Activated CD4-positive, alpha-beta T cell treated with anti-CD3 and anti-CD28 coated beads, Interleukin-10, Interleukin-2, amounts not matched to agents 100 ng/mL and 50 ng/mL, durations not matched to agents 16 hours and 8 hours (primary cell): ENCODE measurements at places on chromosomes 5 and 9.

- DNase-seq = no peak
These were observed 291.3 kb downstream of the ADGRV1 start for GRCh38 chr5:90849939-90850338.

DNA sequence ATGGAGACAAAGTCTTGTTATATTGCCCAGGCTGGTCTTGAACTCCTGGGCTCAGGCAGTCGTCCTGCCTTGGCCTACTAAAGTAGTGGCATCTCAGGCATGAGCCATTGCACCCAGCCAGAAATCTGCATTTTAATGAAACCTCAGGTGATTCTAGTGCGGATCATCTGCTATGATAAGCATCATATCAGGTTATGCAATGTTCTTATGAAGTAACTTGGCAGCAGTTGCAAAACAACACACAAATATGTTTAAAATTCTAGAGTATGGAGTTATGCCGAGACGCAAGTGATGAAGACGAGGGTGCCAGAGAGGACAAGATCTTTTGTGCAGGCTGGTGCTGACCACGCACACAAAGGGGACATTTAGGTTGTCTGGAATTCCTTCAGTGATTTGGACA is 153.2 kb upstream of the MEF2C start:
- no peak for DNase-seq

GRCh38 chr5:64514612-64515011 is 8.8 kb downstream of the RGS7BP start:
- no peak for DNase-seq

DNA sequence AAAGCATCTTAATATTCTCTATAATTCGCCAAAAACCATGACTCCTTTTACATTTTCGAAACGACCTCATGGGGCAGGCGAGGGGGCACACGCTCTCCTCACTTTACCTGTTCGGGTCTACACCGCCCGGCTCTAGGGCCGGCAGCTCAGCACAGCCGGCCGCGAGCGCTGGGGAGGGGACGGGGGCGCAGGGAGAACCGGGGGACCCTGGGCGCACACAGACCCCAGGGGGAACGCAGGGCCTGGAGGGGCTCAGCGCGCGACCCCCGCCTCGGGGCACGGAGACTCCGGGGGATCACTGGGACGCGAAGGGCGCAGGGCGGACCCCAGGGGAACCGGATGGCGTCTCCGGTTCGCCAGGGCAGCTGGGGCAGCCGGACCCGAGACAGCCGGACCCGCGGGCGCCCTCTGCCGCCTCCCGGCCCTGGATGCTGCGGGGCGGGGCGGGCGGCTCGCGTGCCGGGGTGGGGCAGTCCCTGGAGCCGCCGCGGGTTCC is at the start of gene AHRR:
Gene AHRR, plus strand, starts transcription at position 485 of the 496 bp plus-strand sequence. CDS start 22,189 bp downstream, outside the sequence.
- peak; percentile 82 for DNase-seq

- DNase-seq = no peak
These were observed 289.3 kb upstream of the TAS2R1 start for GRCh38 chr5:9919306-9920030.

- no peak for DNase-seq
These were observed 2.1 kb upstream of the NFIB start for GRCh38 chr9:14315875-14316601.

GRCh38 chr5:154461531-154461930 is 15.7 kb downstream of the SAP30L start:
- no peak for DNase-seq

DNA sequence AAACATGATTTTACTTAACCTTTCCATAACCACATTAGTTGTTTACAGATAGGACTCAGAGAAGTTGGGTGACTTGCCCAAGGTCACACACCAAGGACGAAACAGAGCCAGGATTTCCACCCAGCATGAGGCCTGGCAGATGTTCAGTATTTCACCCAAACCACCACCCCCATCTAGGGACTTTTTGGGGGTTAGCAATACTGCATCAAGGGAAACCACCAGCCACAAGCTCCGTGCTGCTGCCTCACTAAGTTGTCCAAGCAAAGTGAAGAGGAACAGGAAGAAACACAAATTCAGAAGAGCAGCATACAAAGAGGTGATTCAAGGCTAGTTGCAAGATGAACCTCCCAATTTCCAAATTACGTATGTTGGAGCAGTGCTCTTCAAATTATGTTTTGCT is 219.6 kb upstream of the RORB start:
- peak; percentile 5 for DNase-seq

- DNase-seq = no peak
These were observed 21.1 kb upstream of the CYSTM1 start for GRCh38 chr5:140153905-140154304.

- DNase-seq = no peak
These were observed 324.0 kb downstream of the TLR4 start for GRCh38 chr9:118028225-118028624.

DNA sequence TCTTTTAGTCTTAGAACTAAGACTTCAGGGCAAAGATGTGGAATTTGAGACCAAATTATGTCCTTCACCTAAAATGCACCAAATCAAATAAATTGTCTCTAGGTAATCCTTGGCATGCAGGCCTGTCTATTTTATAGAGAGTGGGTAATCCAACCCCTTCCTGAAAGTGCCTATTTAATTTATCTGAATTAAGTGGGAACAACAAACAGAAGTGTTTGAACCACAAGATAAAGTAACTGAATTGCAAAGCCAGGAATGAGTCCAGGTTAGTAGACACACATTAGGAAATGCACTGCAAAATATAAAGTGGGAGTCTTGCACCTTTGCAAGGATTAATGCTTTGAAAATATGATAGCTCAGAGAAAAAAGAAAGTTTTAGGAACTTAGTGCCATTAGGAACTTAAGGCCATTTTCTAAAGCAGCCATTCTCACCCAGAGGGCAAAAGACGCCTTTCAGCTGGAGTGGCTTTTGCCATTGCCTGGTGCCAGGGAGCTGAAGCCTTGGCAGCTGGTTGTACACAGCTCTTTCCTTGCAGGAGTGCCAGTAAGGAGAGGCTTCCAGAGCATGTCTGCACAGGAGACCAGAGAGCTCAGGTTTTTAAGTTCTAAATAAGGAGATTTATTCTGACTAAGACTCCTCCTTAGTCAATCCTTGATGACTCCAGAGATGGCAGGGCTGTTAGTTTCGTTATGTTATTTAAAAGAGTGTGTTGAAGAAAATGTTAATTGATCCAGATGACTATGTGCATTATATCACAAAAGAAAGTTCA is 151.7 kb upstream of the ELL2 start:
- DNase-seq = peak; percentile 80

GRCh38 chr9:18037981-18038380 is 436.0 kb upstream of the ADAMTSL1 start:
- DNase-seq = no peak

DNA sequence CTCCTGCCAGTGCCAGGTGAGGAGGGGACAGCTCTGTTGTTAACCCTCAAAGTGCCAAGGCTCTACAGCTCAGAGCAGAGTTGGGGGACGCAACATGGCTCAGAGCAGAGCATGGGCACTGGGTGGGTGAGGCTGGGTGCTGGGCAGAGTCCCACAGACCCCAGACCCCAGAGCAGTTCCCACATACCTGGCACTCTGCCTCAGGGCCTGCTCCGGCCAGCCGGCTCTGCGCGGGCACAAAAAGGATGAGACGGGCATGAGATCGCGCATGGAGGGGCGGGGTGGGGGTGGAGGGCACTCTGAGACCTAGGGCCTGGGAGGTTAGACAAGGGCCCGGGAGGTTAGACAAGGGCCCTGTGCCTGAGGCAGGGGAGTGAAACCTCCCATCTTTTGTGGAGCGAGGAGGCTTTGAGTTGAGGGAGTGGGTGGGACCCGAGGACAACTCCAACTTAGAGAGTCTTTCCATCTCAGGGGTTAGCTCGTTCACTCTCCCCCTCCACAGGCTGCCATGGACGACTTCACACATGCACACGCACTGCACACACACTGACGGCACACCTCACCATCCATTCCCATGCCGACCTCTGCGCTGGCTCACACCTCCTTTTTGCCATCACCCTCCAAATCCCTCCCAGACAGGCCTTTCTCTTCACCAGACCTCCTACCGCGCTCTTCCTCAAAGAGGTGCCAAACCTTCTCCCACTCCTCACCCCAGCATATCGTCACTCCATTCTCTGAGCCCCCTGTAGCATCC is 22.0 kb downstream of the PCDH1 start:
- no peak for DNase-seq

DNA sequence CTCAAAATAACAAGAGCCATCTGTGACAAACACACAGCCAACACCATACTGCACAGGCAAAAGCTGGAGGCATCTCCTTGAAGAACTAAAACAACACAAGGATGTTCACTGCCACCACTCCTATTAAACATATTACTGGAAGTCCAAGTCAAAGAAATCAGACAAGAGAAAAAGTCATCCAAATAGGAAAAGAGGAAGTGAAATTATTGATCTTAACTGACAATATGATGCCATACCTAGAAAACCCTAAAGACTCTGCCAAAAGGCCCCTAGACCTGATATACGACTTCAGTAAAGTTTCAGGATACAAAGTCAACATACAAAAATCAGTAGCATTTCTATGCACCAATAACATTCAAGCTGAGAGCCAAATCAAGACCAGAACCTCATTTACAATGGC is 30.0 kb upstream of the MACIR start:
- DNase-seq = no peak
